ENCODE measurements at places on chromosomes 7 and 10.

DNA sequence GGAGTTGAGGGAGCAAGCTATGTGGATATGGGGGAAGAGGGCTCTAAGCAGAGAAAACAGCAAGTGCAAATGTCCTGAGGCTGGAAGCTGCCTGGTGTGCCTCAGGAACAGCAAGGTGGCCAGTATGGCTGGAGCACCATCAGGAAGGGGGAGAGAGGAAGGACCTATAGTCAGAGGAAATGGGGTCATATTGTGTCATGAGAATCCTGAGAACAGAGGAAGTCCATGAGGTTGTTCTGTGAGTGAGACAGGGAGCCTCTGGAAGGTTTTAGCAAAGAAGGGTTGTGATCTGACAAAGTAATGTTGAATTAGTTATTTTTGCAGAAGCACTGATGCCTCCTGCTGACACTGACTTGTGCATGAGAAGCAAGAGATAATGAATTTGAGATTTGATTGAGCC is 204.3 kb downstream of the PTEN start:
- DNase-seq: peak; percentile 20

DNA sequence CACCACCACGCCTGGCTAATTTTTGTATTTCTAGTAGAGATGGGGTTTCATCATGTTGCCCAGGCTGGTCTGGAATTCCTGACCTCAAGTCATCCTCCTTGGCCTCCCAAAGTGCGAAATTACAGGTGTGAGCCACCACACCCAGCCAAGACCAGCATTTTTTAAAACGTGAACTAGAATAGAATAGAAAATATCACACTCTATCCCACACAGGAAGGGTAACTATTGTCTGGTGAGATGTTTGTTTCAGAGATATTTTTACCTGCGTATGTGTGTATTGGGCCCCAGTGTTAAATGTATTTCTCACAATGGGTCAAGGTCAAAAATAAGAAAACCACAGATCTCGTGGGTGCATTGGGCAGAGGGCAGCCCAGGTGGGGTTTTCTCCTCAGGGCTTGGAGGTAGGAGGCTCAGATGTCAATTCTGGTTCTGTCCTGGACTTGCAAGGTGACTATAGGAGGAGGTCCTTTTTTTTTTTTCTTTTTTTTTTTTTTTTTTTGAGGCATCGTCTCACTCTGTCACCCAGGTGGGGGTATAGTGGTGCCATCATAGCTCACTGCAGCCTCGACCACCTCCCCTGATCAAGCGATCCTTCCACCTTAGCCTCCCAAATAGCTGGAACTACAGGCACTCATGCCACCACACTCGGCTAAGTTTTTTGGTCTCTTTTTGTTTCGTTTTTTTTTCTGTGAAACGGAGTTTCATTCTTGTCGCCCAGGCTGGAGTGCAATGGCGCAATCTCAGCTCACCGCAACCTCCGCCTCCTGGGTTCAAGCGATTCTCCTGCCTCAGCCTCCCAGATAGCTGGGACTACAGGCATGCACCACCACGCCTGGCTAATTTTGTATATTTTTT is 19.0 kb downstream of the SH2B2 start:
- DNase-seq: no peak

GRCh38 chr7:126215785-126216184 is 1037.0 kb downstream of the GRM8 start:
- DNase-seq: no peak

DNA sequence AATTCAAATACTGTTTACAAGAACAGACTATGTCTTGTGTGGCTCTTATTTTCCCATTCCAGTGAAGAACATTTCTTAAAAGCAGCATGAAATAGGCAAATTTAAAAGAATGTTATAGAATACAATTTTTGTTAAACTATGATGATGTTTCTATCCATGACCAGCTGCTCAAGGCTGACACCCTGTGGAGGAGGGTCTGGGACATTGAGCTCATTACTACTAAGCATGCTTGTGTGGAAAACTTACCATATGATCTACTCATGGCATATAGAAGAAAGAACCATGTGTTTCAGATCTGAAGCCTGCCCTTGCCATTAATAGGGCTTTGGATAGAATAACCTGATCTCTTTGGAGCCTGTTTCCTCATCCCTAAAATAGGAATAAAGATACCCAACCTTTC is 125.0 kb downstream of the FOXP2 start:
- DNase-seq: peak; percentile 11

- DNase-seq: no peak
Observed at GRCh38 chr7:149827089-149827981, 10.8 kb upstream of the ZNF862 start.

GRCh38 chr7:158010961-158011693 is 576.5 kb downstream of the PTPRN2 start:
- DNase-seq: no peak

GRCh38 chr10:71323407-71323806 is 4.3 kb downstream of the SLC29A3 start:
- DNase-seq: peak; percentile 58

DNA sequence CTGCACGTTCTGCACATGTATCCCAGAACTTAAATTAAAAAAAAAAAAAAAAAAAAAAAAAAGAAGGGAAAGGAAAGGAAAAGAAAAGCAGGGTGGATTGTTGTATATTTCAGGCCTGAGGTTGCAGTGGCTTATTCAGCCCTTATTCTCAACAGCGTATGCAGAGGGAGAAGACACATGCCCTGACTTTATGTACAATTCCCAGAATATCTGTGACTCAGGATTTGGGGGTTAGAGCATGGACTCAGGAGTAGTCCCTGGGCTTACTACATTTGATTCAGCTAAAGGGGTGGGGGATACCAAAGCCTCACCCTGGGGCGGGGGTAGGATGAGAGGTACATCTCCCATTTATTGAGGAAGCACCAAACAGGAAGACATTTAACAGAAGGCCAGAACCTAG is 137.4 kb downstream of the MYOF start:
- no peak for DNase-seq

DNA sequence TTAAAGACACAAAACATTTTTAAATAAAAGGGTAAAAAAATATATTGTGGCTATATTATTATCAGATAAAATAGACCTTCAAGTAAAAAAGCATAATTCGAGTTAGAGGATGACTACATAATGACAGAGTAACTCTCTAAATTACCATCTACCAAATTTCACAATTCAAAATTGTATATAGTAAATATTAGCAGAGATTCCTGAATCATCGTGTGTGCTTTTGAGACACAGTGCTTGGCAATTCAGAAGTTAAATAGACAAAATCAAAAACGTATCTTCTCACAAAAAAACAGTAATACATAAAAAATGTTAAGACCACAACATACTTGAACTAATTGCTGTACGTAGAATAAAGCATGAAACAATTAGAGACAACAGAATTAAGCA is 110.4 kb downstream of the AHR start:
- DNase-seq: no peak

DNA sequence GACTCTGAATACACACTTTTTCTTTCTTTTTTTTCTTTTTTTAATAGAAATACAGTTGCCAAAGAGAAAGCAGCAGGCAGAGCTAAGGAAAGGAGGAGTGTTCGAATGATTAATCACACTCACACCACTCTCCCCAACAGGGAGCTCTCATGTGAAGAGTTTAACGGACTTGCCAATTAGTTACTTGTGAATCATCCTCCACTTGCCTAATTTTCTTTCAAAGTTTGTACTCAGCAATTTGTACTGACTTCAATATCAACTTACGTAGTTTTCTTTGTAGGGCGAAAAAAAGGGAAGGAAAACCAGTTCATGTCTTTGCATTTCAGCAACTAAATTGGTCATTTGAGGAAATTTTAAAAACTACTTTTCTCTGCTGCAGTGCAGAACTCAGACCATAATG is 109.2 kb downstream of the PIP4K2A start:
- peak; percentile 23 for DNase-seq

GRCh38 chr10:63430999-63431356 is 34.8 kb downstream of the JMJD1C start:
- DNase-seq: no peak

GRCh38 chr10:70115948-70116682 is 16.5 kb downstream of the AIFM2 start:
- peak; percentile 15 for DNase-seq

GRCh38 chr10:132393695-132394181 is 3.3 kb upstream of the PWWP2B start:
- DNase-seq: no peak

- no peak for DNase-seq
Observed at GRCh38 chr7:118006979-118007378, 133.7 kb upstream of the CTTNBP2 start.

Data from HT1080 (cell line).